SK-MEL-5 (cell line): ENCODE measurements at places on chromosomes 11 and 22. TPM values are rescaled to one million over a fixed set of nuclear protein-coding genes. Genes with fewer than 3 reads are reported as not detected.

GRCh38 chr11:111045407-111045803 is 200.1 kb upstream of the POU2AF2 start:
- DNase-seq, result no peak

MMP12 gene
- total RNA-seq, result not detected in 2 replicates

DNA sequence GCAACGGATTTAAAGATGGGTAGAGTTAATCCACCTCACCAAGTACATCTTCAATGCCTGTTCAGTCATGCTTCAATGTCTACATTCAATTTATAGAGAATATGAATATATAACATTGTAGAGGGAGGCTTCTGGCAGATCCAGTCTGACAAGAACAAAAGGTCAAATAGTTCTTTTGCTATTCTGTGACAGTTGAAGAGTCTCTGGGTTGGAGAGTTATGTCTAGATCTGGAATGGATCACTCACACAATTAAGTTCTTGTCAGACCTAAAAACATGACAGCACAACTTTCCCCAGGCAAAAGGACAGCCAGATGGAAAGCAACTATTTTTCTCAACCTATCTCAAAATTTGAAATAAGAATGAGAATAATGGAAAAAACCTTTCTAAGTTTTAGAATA is 15.3 kb upstream of the GAB2 start:
- DNase-seq, result peak; percentile 19

CCDC89 gene
- total RNA-seq, result 1.2 and 1.4 TPM in 2 replicates

DNA sequence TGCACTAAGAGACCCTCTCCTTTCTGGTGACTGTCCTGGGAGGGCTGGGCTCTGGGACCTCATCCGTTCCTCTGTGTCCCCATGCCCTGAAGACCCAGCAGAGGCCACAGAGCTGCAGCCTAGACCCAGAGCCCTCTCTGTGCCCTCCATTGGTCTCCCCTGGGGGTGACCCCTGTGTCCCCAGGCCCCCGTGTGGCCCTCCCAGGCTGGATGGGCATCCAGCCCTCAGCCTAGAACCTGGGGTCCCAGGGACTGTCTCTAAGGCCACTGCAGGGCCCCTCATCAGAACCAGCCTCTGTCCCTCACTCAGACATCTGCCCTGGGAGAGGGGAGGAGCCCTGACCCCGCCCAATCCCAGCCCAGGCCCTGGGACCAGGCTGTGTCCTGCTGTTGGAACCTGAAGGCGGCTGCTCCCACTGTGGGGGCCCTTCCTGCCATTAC is 5.7 kb downstream of the IGLL1 start:
- DNase-seq, result no peak

RPLP2 gene
- total RNA-seq, result 1,043 and 1,055 TPM in 2 replicates

DNA sequence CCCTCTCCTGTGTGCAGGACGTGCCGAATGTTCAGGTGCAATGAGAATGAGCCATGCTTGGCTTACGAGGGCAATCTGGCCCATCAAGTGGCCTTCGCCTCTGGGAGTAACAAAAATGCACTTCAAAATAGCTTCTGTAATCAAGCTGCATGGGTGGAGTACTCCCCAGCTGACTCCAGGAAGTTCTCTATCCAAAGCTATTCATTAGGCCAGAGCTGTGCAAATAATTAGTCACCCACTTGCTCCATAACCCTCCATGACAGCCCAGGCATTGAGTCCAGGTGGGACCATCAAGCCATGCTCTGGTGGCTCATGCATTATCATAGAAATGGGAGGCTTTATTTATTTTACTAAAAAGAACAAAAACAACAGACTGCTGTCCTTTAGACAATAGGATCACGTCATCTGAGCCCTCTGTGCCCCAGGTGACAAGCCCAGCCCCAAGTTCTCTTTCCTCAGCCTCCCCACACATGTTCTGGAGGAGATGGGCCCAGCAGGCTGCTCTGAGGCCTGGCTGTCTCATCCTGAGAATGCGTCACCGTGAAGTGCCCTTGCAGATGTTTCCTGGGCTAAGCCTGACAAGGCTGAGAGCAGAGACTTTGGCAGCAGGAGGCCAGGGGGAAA is 244.7 kb downstream of the ETS1 start:
- no peak for DNase-seq

- DNase-seq, result no peak
Measured at GRCh38 chr11:80899381-80899780, 1458.6 kb upstream of the TENM4 start.

GRCh38 chr22:31561238-31561887 is 65.0 kb downstream of the SFI1 start:
- DNase-seq, result peak; percentile 91

INSC gene
- 0.87 TPM in 1 of 2 replicates, not detected in the other for total RNA-seq

CYB5R2 gene
- 33.3 and 34.8 TPM in 2 replicates for total RNA-seq

DNA sequence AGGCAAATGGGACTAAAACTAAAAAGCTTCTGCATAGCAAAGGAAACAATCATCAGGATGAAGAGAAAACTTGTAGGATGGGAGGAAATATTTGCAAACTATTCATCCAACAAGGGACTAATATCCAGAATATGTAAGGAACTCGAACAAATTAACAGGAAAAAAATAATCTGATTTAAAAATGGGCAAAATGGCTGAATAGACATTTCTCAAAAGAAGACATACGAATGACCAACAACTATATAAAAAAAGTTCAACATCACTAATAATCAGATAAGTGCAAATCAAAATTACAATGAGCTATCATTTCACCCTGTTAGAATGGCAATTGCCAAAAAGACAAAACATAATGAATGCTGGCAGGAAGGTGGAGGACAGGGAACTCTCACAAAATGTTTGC is 12.0 kb downstream of the OR52E1 start:
- no peak for DNase-seq

GRCh38 chr11:95152876-95153856 is 63.5 kb downstream of the ENDOD1 start:
- DNase-seq, result no peak

- DNase-seq, result no peak
Measured at GRCh38 chr22:47199261-47199978, 437.0 kb downstream of the TBC1D22A start.

GRCh38 chr22:19892257-19892879 is 37.7 kb upstream of the GNB1L start:
- DNase-seq, result no peak

GLYATL2 gene
- total RNA-seq, result not detected in 2 replicates

DNA sequence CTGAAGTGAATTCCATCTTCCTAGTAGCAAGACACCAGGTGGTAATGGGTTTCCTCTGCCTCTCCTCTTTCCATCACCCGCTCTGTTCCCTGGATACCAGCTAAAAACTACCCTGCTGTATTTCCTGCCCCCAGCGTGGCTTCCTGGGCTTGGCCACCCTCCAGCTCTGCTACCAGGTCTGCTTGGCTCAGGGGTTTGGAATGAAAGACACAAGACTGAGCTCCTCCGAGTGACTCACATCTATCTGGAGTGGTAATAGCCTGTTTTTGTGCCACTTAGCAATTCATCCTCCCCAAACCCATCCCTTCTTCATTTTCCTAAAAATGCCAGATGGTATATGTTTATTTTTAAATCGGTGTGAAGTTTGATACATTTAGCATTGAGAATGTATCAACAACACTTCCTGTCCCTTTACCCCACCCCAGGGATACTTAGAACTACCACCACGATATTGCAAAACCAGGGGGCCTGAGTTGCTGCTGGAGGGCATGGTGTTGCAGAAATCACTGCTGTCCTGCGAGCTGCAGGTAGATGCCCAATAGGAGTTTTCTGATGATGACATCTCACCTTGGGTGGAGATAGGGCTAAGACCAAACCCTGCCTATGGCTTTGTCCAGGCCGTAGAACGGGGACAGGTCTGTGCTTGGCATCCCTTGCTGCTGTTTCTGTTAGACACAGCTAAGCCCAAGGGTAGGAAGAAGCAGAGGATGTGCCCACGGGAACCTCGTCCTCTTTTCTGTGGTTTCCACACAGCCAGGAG is 7.5 kb upstream of the MICAL3 start:
- DNase-seq, result peak; percentile 49

SLC22A8 gene
- not detected in 2 replicates for total RNA-seq

DNA sequence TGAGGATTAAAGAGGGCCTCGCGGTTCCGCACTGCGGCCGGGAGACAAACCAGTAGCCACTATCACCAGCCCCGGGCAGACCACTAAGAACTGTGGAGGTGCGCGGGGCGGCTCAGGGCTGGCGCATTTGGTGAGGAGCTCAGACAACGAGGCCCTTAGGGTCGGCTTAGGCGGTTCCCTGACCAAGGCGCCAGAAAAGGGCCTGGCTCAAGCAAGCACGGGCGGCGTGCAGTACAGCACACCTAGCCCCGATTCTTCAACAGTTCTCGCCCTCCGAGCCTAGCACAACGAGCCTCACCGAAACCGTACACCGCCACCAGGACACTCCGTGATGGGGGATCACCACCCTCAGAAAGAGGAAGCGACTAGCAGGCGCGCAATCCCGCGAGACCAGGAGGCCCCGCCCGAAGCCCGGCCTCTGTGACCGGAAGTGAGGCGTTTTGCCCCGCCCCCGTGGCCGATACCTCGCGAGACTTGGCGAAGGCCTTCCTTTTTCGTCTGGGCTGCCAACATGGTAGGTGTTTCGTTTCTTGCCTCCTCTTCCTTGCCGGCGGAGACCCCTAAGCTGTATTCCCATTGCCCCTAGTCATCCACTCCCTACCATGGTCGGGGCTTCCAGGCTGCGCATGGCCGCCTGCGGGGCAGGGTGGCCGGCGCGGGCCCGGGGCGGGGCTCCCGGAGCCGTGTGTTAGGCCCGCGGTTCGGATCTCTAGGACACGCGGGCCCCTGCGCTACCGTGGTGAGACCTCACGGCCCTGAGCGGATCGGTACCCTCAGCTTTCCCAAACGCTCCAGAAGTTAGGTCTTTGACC is at the start of the genes RPL27A and TRIM66:
Gene RPL27A (plus strand): TSS at position 490 of the 812 bp plus-strand sequence. CDS start 22 bp downstream, at position 512.
Gene TRIM66 (minus strand): TSS at position 363 of the 812 bp plus-strand sequence. CDS start 10,391 bp downstream, outside the sequence.
- DNase-seq, result peak; percentile 96

DNA sequence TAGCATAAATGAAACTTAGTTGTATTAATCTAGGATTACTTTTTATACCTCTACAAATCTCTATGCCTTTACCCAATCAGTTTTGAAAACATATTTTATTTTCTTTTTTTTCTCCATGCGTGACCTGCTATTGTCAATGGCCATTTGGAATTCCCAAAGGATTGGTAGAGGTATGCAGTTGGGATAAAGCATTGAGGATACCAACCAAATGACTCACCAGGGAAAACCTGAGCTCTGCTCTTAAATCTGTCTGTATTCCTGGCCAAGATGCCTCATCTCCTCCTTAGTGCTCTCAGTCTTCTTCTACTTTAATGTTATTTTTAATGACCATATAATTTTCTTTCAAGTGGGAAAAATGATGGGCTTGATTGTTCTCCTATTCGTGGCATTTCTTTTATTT is 61.9 kb downstream of the EHF start:
- no peak for DNase-seq

DNA sequence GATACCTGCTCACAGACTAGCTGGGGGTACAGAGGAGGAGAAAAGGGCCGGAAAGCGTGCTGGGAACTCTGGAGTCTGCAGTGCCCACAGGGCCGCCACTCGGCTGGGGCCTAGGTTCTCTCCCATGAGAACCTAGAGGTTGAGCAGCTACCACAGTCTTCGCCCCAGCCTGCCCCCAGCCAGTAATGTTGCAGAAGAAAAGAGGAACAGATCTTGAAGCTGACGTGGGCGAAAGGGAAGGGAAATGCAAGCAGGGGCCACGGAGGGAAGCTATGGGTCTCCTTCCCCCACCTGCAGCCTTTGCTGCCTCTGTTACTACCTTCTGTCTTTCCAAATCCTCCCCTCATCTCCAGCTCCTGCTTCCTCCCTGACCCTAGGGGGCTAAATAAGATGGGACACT is 28.8 kb upstream of the P2RY2 start:
- DNase-seq, result no peak

CDC42EP1 gene
- total RNA-seq, result 25.4 and 30.7 TPM in 2 replicates

GRCh38 chr22:26673486-26673885 is 16.1 kb downstream of the MIAT start:
- no peak for DNase-seq

SIK2 gene
- 17.5 and 20.9 TPM in 2 replicates for total RNA-seq

DNA sequence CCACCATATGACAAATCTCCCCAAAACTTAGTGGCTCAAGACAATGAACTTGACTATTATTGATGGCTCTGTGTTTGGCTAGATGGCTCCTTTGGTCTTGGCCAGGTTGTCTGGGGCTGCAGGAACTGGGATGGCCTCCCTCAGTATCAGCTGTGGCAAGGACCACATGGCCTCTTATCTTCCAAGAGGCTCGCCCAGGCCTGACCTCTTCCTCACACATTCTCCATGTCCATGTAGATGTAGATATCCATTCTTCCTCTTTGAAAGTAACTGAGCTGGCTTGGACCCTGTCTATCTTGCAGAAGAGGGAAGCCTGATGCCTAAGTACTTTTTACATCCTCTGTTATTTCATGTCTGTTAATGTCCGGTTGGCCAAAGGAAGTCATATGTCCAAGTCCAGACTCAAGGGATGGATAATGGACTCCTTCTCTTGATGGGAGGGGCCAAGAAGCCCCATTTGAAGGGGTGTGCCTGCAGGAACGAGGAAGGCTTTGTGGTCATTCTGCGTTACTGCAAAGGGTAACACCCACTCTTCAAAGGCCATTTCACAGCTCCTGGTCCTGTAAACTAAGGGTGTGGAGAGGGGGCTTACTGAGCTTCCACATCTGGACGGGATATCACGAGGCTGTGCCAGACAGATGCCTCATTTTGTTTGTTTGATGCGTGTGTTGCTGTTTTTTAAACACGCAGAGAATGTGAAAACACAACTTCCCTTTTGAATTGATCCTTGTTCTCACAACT is 87.1 kb downstream of the GRIK4 start:
- peak; percentile 14 for DNase-seq

DNA sequence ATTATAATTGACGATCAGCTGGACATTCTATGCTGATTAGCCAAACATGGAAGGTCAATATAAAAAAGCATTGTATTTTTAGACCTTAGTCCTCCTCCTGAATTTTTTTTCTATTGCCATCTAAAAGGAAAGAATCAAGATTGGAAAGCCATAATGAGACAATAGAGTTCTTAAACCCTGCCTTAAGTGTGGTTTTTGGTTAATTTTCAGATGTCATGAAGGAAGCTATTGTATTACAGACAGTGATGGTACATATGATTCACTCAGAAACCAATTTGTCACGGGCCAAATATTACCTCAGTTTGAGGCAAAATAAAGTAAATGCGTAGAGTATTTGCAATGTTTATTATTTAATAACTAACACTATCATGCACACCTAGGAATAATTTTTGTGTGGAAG is 1164.0 kb upstream of the RAG2 start:
- DNase-seq, result no peak

DNA sequence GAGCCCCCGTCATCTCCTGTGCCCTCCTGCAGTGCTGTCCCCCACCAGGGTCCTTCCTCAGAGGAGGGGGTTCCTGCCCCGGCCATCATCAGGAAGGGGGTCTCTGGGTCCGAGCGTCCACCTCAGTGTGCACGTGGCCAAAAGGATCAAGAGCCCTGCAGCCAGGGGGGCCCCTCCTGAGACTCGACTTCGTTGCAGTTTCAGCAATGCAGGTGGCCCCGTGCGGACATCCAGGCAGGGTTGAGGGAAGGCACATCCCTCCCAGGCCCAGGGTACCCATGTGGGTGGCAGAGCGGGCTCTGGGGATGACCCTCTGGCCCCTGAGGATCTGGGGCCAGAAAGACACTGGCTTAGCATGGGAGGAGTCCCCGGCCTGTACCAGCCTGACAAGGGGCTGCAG is 41.3 kb downstream of the LRP5 start:
- no peak for DNase-seq

GRCh38 chr11:554428-555226 is 5.9 kb downstream of the LMNTD2 start:
- peak; percentile 72 for DNase-seq

PGA3 gene
- not detected in 2 replicates for total RNA-seq

MS4A12 gene
- not detected in 2 replicates for total RNA-seq

- DNase-seq, result no peak
Measured at GRCh38 chr22:20779818-20780158, 5.9 kb downstream of the SERPIND1 start.

SLC37A2 gene
- total RNA-seq, result 184 TPM in 2 replicates

MFRP gene
- not detected in 2 replicates for total RNA-seq
